ENCODE measurements at places on chromosomes 13 and 19.

DNA sequence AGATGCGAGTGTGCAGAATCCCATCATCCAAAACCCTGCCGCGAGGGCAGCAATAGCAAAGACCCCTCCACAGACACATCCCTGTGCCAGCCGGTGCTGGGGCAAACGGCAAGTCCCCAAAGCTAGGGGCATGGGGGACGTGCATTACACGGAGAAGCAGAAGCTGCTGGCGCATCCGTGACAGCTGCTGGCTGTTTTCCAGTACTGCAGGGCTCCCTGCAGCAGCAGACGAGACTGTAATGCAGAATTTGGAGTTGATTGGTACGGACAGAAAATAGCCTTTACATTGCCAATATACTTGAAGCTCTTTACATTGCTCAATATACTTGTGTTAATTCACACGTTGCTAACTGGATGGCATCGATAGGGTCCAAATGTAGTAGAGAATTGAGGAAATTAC is 77.2 kb upstream of the TMTC4 start:
- DNase-seq, result peak; percentile 37

DNA sequence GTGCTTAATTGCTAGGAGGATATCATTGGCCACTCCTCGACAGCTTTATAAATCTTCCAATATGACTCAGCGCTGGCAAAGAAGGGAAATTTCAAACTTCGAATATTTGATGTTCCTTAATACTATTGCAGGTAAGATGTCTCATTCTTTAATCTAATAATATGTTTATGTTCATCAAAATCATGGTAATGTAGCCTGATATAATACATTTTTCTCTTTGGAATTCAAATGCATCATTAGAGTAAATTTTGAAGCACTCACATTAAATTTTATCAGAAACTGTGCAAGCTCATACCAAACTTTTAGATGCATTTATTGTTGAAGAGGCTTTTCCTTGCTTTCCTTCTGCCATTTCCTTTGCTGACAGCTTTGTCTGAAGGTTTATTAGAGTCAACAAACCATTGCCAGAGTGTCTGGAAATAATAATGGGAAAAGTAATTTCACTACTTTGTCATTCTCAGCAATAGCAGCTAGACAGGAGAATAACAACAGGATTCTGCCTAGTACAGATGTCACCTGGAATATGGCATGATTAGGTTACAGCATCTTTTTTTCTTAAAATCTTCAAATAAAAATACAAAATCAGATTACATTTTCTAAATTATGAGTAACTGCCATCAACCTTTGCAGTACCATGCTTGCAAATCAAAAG is 78.6 kb upstream of the MAB21L1 start:
- DNase-seq, result no peak

- no peak for DNase-seq
These were observed 287.0 kb downstream of the DCT start for GRCh38 chr13:94192431-94192975.

GRCh38 chr13:89027694-89028306 is 1356.6 kb downstream of the SLITRK5 start:
- no peak for DNase-seq

- peak; percentile 57 for DNase-seq
These were observed 31.7 kb upstream of the IL17D start for GRCh38 chr13:20671789-20672188.

DNA sequence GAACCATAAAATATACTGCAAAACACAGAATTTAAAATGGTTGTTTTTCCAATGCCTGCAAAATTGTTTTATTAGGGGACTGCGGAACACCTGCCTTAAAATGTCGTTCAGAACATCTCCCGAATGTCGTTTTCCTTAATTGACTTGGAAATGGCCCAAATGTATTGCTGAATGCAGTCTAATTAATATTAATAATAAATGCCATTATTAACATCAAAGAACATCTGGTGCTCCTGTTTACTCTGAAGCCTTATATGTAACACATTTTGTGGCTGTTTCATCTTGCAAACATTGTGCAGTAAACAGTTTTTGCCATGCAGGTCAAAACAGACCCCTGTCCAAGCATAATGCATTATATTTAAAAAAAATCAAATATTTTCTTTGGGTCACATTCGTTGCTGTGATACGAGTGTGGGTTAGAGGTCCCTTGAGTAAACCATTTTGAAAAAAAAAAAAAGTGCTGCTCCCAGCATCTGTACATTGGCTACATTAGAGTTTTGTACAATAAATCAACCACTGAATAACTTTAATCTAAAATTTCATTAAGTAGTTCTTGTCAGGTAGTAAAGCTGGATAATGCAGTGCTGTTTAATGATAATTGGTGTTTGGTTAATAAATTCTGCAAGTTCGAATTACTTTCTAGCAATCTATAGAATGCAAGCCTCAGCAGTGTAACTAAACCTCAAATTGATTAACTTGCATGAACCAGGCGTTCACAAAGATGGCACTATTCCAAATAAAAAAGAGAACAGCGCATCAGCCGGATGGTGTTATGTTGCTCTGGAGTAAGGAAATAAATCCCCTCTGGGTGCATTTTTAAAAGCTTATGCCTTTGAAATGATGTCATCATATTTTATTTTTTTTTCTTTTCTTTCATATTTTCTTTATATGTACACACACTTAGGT is 140.2 kb downstream of the ZNF536 start:
- DNase-seq, result no peak

DNA sequence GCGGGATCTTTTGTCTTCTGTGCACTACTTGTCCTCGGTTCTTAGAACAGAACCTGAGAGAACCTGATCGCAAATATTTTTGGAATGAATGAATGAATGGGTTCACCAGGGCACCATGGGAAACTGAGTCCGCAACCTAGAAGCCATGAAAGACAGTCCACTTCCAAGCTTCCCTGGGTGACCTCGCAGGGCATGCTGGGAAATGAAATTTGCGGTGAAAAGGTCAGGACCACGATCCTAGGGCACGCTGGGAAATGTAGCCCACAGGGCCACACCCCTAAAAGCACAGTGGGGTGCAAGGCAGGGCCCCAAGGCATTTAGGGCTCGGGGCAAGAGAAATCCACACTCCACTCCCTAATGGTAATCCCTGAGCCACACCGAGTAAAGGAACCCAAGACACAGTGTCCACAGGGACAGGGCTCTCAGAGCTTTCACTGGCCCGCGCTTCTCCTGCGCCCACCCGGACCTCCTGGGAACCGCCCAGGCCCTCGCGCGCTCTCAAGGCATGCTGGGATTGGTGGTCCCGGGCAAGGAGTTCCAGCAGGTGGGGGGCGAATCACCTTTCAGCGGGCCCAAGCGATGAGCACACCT is 1.1 kb upstream of the PPP1R12C start:
- peak; percentile 75 for DNase-seq

DNA sequence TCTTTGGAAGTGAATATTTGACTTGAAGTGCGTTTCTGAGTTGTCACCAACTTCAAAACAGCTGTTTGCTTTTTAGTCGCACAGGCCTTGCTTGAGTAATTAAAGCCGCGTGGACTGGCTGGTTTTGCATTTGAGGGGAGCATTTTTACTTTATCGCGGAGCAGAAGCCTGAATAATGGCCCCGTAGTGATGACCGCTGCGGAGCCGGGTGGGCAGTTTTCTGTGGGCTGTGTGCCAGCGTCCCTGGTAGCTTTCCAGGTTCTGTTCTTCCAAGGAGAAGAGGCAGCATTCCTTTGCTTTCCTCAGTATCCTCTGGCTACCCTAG is 1.1 kb downstream of the NAA16 start:
- no peak for DNase-seq

GRCh38 chr19:15288146-15288963 is 44.0 kb downstream of the BRD4 start:
- DNase-seq, result peak; percentile 96

DNA sequence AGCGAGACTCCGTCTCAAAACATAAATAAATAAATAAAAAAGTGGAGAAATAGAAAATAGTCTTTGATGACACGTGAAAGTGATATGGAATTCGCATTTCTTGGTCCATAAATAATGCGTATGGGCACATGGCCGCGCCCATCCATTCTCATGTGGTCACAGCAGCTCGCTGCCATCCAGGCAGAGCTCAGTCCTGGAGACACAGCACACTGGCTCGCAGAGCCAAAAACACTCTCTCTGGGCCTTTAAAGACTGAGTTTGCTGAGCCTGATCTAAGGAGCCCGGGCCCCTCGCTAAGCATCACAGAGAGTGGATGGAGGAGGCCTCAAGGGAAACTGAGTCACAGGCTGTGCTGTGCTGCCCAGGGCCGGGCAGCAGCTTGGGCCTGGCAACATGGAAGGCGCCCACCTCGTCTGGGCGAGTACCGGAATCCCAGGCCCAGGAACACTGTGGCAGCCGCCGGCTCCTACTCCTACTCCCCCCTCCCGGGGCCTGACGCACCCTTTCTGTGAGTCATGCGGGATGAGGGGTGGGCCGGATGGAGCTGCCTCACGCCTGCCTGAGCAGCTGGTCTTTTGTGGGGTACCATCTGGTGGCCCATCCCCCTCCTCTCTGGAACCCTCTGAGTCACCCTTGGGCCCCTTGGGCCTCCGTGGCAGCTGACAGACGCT is 28.9 kb upstream of the CACTIN start:
- DNase-seq, result no peak

DNA sequence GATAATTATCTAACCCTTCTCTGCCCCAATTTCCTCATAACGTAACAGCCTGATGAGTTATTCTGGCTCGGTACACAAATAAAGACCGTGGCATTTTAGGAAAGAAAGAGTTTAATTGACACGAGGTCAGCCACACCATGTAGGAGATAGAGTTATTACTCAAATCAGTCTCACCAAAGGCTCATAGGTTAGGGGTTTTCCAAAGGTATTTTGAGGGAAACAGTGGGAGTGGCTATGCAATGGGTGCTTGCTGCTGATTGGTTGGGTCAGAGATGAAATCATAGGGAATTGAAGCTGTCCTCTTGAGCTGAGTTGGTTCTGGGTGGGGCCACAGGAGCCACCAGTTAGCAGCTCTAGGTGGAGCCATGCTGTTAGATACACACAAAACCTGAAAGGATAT is 137.5 kb downstream of the FREM2 start:
- DNase-seq, result no peak

DNA sequence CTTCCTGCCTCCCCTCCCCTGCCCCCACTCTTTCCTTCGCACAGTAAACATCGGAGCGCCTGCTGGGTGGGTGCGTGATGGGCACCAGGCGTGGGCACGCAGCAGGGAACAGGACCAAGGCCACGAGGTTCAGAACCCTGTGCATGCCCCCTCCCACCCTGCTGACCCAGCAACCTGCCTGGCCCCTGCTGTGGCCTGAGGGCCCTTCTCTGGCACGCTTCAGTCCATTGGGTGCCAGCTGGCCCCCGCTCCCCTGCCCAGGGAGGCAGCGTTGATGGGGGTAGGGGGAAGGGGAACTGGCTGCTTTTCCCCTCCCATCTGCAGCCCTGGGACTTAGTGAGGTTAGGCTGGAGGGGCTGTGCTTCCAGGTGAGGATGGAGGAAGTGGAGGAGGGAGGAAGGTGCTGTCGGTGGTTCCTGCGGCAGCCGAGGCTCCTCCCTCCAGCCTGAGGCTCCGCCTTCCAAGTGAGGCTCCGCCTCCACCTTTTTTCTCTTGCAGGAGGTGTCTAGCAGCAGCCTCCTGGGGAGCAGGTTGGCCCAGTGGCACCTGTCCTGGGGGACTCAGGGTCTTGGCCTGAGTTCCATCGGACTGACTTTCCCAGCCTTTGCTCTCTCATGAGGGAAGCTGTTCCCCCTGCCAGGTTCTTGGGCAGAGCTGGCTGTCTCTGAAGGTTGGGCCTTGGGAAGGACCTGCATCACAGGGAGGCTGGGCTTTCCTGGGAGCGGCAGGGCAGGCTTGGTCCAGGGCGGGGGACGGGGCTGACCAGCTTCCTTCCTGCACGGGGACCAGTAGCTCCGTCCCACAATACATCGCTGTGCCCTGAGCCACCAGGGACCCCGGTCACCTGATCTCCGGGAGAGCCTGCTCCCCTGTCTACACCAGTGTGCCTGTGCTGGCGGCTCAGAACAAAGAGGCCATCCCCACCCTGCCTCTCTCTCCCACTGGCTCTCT is 7.3 kb downstream of the PIAS4 start:
- no peak for DNase-seq

DNA sequence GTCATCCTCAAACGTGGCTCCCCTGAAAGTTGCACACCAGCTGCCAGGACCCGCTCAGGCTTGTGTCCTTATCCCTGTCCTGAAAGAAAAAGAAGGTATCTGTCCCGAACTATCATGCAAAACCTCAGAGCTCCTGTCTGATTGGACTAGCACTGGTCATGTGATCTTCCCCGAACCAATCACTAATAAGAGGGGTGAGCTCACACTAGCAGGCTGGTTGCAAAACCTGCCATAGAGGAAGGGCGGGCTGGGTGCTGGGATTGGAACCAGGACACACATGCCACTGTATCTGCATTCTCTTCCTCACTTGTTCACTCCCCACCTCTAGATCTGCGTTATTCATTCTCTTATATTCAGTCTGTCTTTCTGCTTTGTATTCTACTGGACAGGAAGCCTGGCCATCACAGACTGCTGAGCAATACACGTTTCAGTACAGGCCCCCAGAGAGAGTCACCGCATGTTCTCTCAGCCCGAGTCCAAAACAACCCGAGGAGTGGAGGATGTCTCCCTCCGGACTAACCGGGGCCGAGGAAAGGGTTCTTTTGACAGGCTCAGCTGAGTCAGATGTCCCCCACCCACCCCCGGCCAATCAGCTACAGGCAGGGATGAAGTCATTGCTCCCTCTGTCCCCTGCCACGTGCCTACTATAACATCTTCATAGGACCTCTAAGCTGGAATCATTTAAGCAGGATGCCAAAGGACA is 97.7 kb downstream of the SIPA1L3 start:
- peak; percentile 100 for DNase-seq

DNA sequence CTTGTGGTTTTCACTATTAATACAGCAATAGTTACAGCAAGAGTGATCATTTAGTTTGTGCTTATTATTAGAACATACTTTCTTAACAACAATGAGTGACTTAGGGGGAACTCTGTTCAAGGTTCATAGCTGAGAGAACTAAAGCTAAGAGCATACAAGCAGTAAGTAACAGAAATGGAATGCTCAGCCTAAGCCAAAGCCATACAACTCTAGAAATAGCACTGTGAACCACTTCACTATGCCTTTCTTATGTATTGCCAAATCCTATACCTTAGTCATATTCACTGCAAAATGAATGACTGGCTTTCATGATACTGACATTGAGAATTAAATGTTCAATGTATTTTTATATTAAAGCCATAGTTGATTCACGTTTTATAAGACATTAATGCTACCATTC is 599.7 kb upstream of the SLITRK1 start:
- no peak for DNase-seq

- DNase-seq, result no peak
These were observed 5.3 kb downstream of the VWA8 start for GRCh38 chr13:41955605-41956004.

- no peak for DNase-seq
These were observed 5.3 kb upstream of the RNF6 start for GRCh38 chr13:26227166-26227971.

DNA sequence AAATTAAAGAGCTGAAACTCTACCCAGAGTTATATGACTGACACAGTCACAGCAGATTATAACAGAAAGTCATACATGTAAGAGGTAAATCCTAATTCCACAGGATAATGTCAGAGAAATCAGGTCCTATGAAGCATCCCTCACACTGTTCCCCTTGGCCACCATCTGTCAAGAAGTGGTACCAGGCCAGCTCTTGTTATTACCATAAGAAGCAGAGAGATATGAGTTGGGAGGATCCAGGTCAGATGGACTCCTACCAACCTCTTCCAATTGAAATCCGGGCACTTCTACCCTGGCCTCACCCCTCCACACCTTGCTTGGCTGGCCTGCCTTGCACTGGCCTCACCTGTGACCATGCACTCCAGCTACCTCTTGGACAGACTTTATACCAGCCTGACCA is 353.2 kb downstream of the DNAJC15 start:
- DNase-seq, result no peak
